Activated T-helper 1 cell treated with anti-CD3 and anti-CD28 coated beads, Interleukin-2, amount 50 U/mL, for 16 hours (primary cell): ENCODE measurements at places on chromosomes 7 and 10.

- DNase-seq: no peak
Observed at GRCh38 chr10:29725133-29725720, 90.5 kb upstream of the SVIL start.

- DNase-seq: no peak
Observed at GRCh38 chr10:124740369-124741280, 3.6 kb downstream of the FAM53B start.

DNA sequence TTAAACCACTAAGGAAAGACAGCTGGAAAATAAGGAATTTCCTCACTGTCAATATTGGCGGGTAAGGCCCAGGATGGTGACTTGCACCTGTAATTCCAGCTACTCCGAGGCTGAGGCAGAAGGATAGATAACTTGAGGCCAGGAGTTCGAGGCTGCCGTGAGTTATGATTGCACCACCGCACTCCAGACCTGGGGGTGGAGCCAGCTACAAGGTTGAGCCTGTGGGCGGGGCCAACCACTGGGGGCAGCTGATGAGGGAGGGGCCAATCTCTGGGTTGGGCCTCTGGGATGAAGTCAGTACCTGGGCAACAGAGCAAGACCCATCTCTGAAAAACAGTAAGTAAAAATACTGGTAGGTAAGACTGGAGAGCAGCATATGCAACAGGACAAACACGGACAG lies 80.1 kb upstream of the ADO start:
- no peak for DNase-seq

DNA sequence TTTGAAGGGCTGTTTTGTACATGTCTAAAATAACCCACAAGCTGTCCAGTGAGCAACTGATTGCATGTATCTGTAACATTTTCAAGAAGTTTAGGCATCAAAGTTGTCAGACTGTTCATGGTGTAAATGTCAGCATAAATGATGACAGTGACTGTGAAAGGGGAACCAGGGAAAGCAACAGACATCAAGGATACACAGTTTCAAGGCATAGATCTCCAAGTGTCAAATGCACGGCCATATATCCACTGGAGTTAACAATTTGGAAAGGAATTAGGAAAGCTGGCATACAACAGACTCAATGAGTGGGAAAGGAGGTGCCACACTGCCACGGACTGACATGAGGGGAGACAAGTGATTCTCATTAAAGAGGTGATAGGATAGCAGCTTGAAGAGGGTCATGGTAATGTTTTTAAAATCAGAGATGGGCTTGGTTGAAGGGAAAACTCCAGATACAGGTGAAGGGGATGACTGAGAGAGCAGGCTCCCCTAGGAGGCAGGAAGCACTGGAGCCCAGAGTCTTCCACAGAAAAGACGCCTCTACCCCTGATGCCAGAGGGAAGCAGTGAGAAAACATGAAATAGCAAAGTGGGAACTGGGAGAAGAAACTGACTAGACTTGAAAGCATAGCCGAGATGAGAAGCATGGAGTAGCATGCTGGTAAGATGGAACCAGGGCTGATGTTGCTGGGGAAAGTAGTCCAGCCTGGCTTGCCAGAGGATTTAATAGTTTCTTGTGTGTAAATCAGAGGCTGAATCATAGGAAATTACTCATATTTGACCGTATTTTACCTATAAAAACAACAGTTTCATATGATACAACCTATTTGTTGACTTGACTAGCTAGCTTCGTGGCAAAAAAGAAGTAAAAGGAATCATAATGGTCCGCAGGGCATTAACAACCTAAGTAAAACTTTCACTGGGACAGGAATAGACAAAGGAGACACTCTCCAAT lies 18.6 kb downstream of the NSMCE4A start:
- no peak for DNase-seq

DNA sequence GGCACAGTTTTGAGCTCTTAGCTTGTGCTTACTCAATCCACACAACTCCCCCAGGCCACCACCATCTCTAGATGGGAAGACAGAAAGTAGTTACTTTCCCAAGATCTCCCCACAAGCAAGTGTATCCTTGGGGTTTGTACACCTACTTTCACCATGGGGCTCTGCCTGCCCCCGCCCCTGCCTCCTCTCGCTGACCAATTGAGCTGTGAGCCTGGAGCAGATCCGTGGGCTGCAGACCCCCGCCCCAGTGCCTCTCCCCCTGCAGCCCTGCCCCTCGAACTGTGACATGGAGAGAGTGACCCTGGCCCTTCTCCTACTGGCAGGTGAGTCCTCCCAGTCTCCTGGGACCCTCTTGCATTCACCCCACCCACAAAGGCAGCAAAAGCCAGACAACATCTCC lies 2.0 kb downstream of the FXYD4 start:
- DNase-seq: no peak

DNA sequence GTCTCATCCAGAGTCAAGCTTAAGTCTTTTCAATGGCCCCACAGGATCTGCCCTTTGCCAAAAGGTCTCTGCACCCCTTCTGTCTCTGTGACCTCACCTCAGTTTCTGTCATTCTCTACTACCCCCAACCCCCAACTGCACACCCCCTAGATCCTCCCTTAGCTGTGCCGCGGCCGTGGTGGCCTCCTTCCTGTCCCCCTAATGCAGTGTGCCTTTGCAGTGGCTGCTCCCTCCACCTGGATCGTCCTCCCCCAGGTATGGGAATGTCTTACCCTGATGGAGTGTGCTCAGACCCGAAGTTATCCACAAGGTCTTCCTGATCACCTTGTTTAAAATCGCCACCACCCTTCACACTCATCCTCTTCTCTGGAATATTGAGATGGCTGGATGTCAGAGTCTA lies 9.6 kb downstream of the FGF8 start:
- no peak for DNase-seq

GRCh38 chr10:34916314-34916713 lies 101.2 kb upstream of the PARD3 start:
- DNase-seq: no peak

GRCh38 chr10:116076621-116077020 lies 196.4 kb downstream of the GFRA1 start:
- DNase-seq: no peak

- no peak for DNase-seq
Observed at GRCh38 chr10:79360499-79361342, 13.5 kb downstream of the PPIF start.

- DNase-seq: no peak
Observed at GRCh38 chr10:71648933-71649320, 70.7 kb downstream of the C10orf105 start.

- no peak for DNase-seq
Observed at GRCh38 chr10:99906470-99906869, 103.3 kb downstream of the DNMBP start.
